HS-5 (cell line): ENCODE measurements at places on chromosomes 6 and 20.

DNA sequence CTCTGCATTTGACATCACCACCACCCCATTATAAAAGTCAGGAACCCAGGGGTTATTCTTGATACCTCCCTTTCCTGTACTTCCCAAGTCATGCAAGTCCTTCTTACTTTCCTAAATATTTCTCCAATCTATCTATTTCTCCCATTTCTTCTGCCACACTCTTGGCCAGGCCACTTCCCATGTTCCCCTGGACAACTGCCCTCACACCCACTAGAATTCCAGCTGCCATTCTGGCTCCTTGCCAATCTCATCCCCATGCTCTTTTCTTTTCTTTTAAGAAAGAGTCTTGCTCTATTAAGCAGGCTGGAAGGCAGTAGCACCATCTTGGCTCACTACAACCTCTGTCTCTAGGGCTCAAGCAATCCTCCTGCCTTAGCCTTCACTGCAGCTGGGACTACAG, 15.2 kb downstream of the DEFB132 start:
- DNase-seq: no peak

DNA sequence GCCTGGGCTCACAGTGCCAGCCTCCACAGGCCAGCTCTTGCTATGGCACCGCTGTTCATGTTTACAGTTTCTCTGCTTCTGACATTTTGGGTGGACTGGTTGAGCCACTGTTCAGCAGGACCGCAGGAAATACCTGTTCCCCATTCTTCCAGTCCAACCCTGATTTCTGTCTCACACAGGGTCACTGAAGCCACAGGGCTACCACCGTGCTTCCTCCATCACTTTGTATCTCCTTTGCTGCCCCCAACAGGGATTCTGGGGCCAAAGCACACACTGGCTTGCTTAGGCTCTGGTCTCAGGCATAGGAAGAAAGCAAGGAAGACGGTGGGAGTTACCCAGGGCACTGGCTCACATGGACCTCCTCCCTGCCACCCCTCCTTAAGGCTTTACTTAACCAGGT, 164.5 kb downstream of the UNC5CL start:
- no peak for DNase-seq

GRCh38 chr20:259981-260380, 2.5 kb downstream of the DEFB132 start:
- no peak for DNase-seq

- DNase-seq: peak; percentile 72
Observed at GRCh38 chr20:10093087-10093591, 58.4 kb downstream of the ANKEF1 start.

DNA sequence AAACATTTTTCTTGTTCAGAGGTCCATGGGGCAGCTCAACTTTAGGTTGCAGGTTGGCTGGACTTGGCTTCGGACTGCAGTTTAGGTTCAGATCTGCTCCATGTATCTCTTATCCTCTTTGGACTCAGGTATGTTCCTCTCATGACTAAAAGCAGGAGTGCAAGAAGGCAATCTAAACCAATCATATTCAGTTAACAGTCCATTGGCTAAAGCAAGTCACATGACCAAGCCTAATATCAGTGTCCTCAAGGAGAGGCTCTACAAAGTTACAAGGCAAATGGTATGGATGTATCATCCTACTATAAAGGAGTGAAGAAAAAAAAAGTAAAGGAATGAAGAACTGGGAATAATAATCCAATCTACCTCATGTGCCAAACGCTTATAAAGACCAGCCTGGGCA, 2.5 kb upstream of the ACTR5 start:
- DNase-seq: no peak

DNA sequence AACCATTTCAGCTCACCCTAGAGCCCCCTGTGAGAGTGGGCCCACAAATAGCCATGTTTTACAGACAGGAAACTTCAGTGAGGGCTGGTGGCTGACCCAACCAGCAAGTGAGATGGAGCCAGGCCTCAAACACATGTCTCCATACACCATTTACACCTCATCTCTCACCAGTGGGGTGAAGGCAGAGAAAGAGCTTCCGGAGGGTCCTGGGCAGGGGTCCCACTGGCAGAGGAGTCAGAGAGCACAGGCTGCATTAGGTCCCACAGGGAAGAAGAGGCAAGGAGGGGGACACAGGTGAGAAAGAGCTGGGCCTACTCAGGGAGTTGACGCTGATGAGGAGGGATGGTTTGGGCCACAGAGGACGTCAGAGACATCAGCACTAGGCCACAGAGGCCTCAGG, 172.6 kb downstream of the VEGFA start:
- no peak for DNase-seq

GRCh38 chr20:45991616-45992015, 17.1 kb upstream of the MMP9 start:
- no peak for DNase-seq

DNA sequence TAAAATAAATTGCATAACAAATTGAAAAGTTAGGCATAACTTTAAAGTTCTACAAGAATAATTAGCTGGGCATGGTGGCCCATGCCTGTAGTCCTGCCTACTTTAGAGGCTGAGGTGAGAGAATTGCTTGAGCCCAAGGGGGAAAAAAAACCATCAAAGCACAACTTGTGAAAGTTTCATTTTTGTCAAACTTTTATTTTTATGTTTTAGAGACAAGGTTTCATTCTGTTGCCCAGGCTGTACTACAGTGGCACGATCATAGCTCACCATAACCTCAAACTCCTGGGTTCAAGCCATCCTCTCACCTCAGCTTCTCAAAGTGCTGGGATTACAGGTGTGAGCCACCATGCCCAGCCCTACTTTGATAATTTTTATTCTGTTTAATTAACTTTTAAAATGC, 14.2 kb downstream of the KATNA1 start:
- no peak for DNase-seq

GRCh38 chr6:15341311-15342001, 95.6 kb downstream of the JARID2 start:
- DNase-seq: no peak

- peak; percentile 2 for DNase-seq
Observed at GRCh38 chr6:74113901-74114300, 417.9 kb downstream of the CD109 start.

GRCh38 chr6:87483929-87484328, 11.2 kb downstream of the SLC35A1 start:
- DNase-seq: peak; percentile 28

GRCh38 chr6:33116841-33117711, 41.3 kb downstream of the HLA-DPB1 start:
- DNase-seq: no peak

DNA sequence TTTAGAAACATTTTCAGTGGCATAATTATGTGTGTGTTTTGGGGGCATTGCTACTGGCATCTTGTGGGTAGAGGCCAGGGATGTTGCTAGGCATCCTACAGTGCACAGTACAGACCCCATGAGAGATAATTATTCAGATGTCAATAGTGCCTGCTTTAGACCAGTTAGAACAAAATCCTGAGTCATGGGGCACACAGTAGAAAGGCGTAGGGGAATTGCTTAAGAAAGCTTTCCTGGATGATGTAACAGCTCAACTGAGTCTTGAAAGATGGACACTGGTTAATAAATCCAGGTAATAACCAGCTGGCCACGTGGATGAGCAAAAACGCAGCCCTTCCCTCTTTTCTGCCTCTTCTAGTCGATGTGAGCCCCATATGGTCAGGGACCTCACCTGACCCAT, 51.1 kb downstream of the KCNB1 start:
- DNase-seq: no peak

DNA sequence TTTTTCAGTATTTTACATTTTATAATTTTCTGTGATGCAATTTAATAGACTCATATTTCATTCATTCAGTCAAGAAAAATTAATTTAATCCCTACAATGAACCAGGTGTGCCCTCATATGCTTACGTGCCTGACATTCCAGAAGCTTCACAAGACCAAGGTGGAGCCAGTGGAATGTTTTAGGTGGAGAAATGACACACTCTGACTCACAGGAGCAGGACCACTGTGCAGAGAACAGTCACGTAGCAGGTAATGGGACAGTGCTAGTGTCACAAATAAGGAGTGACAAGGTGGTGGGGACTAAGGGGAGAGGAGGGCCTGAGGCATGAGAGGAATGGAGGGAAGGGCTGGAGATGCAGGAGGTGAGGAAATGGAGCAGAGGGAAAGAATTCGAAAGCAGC, 37.0 kb upstream of the HLA-G start:
- no peak for DNase-seq

DNA sequence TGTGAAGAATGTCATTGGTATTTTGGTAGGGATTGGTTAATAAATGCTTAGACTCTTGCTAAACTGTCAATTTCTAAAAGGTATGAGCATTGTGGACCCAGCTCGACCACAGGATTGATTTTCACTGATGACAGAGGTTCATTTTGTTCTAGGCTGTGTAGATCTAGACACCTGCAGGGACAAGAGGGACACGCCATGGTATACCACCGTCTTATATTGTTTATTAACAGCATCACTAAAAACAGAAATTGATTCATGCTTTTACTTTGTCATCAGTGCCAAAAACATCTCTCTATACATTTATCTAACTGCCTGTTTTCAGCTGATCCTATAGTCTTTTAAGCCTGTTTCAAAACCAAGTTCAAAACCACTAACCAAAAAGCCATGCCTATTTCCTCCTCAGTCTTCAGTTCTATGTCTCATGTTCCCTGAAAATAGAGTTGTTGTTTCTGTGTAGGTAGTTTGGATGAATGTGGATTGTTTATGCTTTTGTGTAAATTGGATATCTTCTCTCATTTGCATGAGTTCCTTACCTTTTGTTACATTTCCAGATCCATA, 109.8 kb downstream of the JAG1 start:
- no peak for DNase-seq

GRCh38 chr6:136549300-136550044, 750 bp downstream of the MAP7 start:
- no peak for DNase-seq

GRCh38 chr6:16740097-16740496, 21.2 kb downstream of the ATXN1 start:
- DNase-seq: no peak

- no peak for DNase-seq
Observed at GRCh38 chr20:34343458-34344211, 19.4 kb upstream of the ITCH start.

DNA sequence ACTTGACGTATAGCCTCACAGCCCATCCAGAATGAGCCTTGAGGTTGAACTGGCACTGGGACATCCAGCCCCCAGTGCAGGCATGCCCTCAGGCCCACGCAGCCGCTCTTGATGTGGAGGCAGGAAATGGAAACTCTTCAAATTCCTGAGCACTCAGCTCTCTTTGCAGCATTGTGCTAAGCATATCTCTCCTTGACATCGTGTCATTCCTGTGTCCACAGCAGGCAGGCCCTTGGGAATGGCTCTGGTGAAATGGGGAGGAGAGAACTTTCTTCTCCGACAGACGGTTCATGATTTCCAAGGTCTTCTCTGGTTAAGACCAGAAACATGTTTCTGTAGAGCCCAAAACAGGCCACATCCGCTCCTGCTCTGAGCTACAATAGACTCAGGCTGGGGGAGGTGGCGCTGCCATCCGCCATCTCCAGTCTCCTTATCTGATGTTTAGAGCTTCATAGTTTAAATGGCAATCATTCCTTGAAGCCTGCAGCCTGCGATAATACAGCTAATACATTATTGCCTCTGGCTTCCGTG, 248.8 kb downstream of the CDH4 start:
- DNase-seq: no peak

- no peak for DNase-seq
Observed at GRCh38 chr6:97405818-97406409, 122.9 kb upstream of the MMS22L start.

GRCh38 chr6:139534472-139535115, 160.1 kb upstream of the CITED2 start:
- DNase-seq: no peak

GRCh38 chr6:129364037-129364436, 345.9 kb downstream of the ARHGAP18 start:
- no peak for DNase-seq

GRCh38 chr6:27837625-27838057, 74.6 kb downstream of the OR2B2 start:
- DNase-seq: peak; percentile 35

- DNase-seq: no peak
Observed at GRCh38 chr6:130693944-130694343, 133.3 kb upstream of the SMLR1 start.

DNA sequence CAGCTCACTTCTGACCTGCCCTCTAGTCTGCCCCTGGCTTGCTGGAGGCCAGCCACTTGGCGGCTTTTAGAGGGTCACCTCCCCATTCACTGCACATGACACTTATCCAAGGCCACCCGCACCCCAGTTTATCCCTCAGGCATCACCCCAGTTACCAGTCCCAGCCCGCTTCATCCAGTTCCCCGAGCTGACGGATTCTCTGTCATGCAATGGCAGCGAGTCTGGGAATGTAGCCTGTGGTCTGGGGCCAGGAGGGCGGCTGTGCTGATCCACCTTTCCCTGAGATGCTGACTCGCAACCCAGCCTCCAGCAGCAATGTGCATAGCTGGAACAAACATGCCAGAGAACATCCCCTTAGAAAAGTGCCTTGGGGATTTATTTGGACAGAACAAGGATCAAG, 25.8 kb downstream of the SYNDIG1 start:
- DNase-seq: no peak

GRCh38 chr6:55836945-55837344, 38.4 kb downstream of the BMP5 start:
- no peak for DNase-seq

- DNase-seq: no peak
Observed at GRCh38 chr6:114556846-114557488, 214.1 kb upstream of the HS3ST5 start.

DNA sequence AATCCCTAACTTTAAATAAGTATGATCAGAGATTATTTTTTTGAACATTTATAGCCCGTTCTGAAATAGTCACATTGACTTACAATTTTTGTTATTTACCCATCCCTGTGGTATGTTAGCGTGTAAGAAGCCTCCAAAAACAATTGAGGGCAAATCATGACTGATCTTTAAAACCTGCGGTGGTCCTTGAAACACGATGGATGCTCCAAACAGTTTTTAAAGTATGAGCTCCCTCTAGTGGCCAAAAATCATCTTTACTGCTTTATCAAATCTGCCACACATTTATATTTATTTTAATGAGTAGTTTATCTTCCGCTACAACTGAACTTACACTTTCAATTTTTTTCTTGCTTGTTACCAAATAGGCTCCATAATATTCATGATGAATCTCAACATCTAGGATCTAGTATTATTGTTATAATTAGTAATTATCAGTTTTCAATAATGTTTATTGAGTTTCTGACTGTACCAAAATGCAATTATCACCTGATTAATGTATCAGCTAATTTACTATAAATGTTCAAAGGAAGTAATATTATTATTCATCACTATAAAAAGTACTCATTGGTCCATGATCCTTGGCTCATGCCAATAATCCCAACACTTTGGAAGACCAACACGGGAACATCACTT, 52.2 kb downstream of the MARCKS start:
- peak; percentile 55 for DNase-seq

DNA sequence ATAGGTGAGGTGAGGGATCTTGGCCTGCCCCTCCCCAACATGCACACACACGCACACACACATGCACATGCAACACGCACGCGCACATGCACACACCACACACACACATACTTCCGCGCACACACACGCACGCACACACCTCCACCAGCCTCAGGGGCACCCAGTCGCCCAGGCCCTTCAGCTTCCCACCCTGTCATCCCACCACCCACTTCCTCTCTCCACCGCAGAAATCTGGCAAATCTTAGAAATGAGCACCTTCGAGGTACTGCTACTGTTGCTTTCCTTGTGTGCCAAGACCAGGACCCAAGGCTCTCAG, 1.2 kb downstream of the SPDEF start:
- no peak for DNase-seq
